H1 (cell line): ENCODE measurements at places on chromosomes 11 and 22. TPM values are rescaled to one million over a fixed set of nuclear protein-coding genes. Genes with fewer than 3 reads are reported as not detected.

Gene HORMAD2
- not detected in 2 replicates for total RNA-seq

Gene MFNG
- total RNA-seq: 1.7 and 1.8 TPM in 2 replicates

DNA sequence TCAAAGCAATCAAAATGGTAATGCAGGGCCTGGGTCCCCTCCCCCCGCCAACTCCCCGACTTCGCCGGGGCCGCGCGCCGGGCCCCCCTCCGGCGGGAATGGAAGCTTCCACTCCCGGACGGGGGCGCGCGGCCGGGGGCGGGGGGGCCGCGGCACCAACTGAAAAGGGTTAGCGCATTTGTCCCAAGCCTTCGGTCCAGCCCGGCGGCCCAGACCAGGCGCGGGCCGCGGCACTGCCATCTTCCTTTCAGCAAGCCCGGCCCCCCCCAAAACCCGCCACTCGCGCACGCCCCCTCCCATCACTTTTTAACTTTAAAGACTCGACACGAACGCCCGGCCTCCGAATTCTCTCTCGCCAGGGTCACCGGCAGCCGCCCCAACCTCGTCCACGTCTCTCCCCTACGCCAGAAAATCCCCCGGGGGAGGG lies 2.8 kb downstream of the PHF21B start:
- DNase-seq: peak; percentile 86

DNA sequence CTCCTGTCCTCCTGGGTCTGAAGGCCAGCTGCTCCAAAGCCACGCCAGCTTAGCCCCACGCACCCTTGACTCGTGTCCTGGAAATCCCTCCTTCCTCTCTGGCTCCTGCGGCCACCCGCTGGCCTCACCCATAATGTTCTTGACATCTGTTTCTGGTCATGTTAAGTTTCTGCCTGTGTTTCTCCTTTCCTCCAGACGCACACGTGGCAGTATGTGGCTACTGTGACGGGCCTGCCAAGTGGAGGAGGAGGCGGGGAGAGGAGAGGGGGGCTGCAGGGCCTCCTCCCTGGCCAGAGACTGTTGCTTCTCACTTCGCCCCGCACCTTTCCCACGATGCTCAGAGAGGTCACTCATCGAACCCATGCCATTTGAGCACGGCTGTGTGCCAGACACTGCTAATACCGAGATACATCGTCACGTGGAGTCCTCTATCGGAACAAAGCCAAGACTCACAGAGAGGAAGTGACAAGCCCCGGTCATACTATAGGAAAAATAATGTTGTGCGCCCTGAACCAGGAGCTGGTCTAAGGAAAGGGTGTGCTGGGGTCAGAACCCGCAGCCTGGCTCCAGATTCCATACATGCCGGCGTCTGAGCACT lies 11.5 kb downstream of the C1QTNF6 start:
- DNase-seq: no peak

DNA sequence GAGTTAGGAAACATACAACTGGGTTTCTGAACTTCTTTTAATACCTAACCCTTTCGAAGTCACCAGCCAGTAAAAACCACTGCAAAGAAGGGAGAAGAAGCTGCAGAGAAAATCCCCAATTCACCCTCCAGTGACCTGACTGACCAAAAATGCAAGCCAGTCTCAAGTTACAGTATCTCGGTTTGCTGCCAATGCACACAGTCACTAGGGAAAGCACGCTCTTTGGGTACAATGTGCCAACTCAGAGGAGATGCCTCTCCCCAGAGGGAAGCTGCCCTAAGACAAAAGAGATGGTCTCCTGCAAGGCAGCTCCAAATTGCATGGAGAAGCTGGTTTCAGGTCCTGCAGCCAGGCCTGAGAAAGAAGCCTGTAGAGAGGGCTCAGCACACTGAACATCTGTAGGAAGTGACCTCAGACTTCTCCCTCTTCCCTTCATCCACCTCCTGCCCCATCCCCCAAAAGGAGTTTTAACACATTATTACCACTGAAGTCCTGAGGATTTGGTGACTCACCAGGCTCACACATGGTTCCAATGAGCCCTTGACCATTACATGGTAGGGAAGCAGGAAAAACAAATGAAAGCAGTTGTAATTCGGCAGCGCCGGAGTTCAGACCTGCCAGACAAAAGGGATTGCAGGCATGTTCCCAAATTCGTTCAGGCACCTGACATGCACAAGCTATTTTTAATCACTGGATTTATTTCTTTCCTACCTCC lies 90.1 kb downstream of the ETS1 start:
- DNase-seq: no peak
